ENCODE measurements at places on chromosomes 3 and 15.
A peak's percentile ranks its signal among the peaks of the same experiment; 100 is the strongest.

- DNase-seq, result no peak
These were observed 117.1 kb upstream of the MLF1 start for GRCh38 chr3:158453865-158454264.

GRCh38 chr3:160478338-160478737 is 28.8 kb upstream of the TRIM59 start:
- no peak for DNase-seq

DNA sequence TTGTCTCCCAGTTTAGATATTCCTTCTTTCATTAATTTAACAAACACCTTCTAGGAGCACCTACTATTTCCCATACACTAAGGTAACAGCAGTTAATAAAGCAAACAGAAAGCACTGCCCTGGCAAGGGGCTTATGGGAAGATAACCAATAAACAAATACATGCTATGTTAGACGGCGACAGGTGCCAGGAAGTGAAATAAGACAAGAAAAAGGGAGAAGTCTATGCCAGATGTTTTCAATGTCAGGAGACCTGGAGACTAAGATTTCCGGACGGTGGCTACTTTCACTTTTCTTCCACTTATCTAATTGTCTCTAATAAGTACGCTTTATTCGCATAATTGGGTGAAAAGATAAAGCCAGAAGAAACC is 32.5 kb upstream of the ZNF445 start:
- DNase-seq, result no peak

DNA sequence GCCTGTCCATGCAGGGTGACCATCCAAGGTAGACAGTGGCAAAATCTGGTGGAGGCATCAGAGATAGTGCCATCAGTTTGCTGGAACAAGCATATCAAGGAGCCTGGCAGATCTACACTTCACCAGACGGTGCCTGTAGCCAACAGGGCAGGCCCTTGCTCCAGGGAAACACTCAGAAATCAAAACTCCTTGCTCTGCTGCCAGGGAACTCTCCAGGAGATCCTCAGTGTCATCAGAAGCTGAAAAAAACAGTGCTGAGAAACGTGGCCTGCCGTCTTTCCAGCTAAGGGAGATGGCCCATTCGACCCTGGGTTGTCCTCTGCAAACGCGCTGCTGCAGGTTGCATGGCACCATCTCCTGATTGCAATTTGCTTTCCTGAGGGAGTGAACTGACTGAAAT is 30.5 kb upstream of the ATP13A3 start:
- DNase-seq, result no peak

GRCh38 chr15:23457890-23458289 is 10.8 kb upstream of the GOLGA6L2 start:
- no peak for DNase-seq

DNA sequence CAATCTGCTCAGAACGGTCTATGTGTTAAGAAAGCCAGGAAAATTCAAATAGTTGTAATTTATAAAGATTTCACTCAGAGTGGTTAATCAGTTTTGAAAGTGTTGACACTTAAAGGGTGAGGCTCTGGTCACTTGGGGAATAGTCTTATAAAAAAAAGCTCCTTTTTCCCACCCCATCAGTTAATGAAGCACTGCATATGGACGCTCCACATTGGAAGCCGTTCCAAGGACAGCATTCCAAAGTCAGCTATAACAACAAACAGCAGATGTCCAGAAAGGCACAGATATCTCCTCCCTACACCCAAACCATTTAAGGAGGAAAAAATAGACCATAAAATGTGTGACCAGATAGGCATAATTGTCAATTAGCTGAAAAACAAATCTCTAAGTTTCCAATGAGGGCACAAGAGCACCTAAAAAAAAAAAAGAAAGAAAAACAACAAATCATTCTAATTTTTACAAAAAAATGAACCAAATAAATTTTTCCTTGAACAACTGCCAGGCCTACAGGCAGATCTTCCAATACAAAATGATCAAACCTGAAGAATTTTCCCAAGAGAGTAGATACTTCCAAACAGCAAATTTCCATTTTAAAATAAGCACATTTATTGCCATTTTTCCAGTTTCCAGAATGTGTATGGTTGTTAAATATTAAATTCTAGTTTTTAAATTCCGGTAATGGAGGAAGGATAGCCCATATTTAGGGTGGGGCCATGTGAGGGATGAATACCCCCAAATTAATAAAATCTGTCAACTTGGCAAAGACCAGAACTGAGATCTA is 198.3 kb downstream of the ERC2 start:
- no peak for DNase-seq

DNA sequence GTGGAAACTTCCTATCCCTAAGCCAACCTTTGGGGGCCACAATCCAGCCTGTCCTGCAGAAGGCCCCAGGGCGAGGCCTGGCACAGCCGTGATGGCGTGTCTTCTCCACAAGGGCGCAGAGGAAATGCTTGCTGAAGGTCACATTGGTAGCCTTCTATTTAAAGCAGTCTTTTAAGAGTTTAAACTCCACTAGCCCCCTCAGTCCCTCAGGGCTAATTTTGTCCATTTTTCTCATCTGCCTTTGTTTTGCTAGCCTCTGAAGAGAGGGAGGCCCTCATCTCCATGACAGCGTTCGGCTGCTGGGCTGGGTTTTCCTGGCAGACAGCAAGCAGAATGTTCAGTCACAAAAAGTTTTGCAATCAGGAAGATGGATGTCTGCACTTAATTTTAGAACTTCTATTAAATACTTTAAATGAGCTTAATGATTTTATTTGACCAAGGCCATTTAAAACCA is 40.8 kb downstream of the RARB start:
- peak; percentile 85 for DNase-seq

- DNase-seq, result no peak
These were observed 544.7 kb downstream of the MECOM start for GRCh38 chr3:169118666-169119370.

GRCh38 chr15:76951220-76951619 is 19.7 kb downstream of the RCN2 start:
- DNase-seq, result no peak

- no peak for DNase-seq
These were observed 22.6 kb upstream of the TEX9 start for GRCh38 chr15:56342653-56343052.

DNA sequence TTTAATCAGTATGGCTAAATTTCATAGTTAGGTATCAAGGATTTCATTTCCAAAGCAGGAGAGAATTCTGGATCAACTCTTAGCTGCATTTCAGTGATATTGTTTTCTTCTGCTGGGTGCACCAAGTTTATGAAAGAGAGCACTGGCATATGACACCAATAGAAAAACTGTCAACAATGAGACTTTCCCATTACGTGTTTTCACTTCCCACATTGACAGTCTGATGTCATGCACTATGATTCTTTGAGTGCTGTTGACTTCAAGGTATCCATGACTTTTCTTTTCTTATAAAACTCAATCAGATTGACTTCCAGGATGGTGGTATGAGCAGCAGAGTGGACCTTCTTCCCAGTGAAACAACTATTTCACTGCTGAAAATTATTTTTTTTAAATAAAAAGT is 476.1 kb downstream of the EDEM1 start:
- DNase-seq, result no peak

GRCh38 chr3:36193448-36193847 is 186.9 kb upstream of the STAC start:
- peak; percentile 13 for DNase-seq

DNA sequence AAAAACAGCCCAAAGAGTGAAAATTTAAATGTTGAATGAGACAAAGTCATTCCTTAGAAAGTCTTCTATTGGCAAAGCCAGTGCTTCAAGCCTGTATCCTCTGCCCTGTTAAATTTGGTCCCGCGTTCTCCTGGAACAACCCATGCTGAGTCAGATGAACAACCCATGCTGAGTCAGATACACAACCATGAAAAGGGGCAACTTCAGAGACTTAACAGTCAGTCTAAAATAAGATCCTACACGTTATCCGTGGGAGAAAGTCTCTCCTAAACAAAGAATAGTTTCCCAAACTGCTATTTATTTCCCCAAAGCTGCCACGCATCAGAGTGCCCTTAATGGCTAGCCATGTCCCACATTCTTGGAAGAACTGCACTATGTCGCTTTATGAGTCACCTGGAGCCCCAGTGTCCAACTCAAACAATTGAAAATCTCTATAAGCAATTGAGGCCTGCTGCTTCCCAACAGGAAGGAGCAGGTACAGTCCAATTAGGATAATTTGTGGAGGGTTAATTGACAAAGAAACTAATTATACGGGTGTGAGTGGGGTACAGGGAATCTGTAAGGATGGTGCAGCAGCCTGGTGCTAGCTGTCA is 66.1 kb downstream of the WHAMM start:
- DNase-seq, result no peak

DNA sequence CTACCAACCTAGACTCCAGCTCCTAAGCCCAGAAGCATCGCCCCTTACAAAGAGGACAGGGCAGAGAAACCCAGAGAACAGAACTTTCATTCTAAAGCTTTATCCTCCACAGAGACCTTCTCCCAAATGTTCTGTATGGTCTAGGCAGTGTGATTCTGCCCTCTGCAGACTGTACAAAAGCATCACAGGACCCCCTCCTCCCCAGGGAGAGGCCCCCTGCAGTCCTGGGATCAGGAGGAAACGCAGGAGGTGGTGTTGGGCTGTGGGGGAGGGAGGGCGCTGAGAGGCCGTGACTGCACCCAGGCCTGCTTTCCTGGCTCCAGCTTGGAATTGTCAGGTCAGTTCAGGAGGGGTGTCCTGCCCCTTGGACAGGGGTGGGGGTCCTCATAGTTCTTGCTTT is 101.3 kb downstream of the DGKG start:
- no peak for DNase-seq

- DNase-seq, result no peak
These were observed 160.5 kb downstream of the FNDC3B start for GRCh38 chr3:172199850-172200369.

GRCh38 chr15:65343374-65343981 is 34.3 kb downstream of the IGDCC3 start:
- no peak for DNase-seq

- DNase-seq, result no peak
These were observed 30.5 kb downstream of the CD47 start for GRCh38 chr3:108060331-108060730.

- no peak for DNase-seq
These were observed 24.3 kb downstream of the CDAN1 start for GRCh38 chr15:42712584-42712983.

- peak; percentile 3 for DNase-seq
These were observed 59.4 kb downstream of the WNT5A start for GRCh38 chr3:55427739-55428138.

Data from right lung (tissue), 10 donors.